A549 treated with Mapracorat at 1 μM for 4 hours (cell line): ENCODE measurements at places on chromosomes 6 and 20. TPM values are rescaled to one million over a fixed set of nuclear protein-coding genes. Genes with fewer than 3 reads are reported as not detected.

LY86 gene
- total RNA-seq, result not detected in 5 replicates

SEL1L2 gene
- total RNA-seq, result not detected in 5 replicates

GINS1 gene
- total RNA-seq, result 32.2 to 34.6 TPM (median 33.2 TPM) in 5 replicates

BPIFB2 gene
- total RNA-seq, result not detected in 5 replicates

DNAH8 gene
- not detected in 5 replicates for total RNA-seq

CRIP3 gene
- total RNA-seq, result 0.39 to 0.51 TPM (median 0.43 TPM) in 5 replicates

GRM1 gene
- 0.01 to 0.02 TPM in 2 of 5 replicates, not detected in the others for total RNA-seq

TRIM40 gene
- not detected in 5 replicates for total RNA-seq

HLA-DRB1 gene
- 0.11 TPM in 1 of 5 replicates, not detected in the others for total RNA-seq

CD24 gene
- 236 to 307 TPM (median 294 TPM) in 5 replicates for total RNA-seq

MLN gene
- total RNA-seq, result not detected in 5 replicates

WFDC10B gene
- total RNA-seq, result not detected in 5 replicates

TSPYL4 gene
- total RNA-seq, result 2.6 to 3.6 TPM (median 3.3 TPM) in 5 replicates

DEFB132 gene
- total RNA-seq, result not detected in 5 replicates

ENPP3 gene
- total RNA-seq, result not detected in 5 replicates

COX4I2 gene
- total RNA-seq, result not detected in 5 replicates

BEND6 gene
- total RNA-seq, result 0.70 to 0.99 TPM (median 0.87 TPM) in 5 replicates

CYP24A1 gene
- total RNA-seq, result 91.5 to 166 TPM (median 140 TPM) in 5 replicates

ATAT1 gene
- total RNA-seq, result 4.4 to 6.3 TPM (median 6.0 TPM) in 5 replicates

AHCY gene
- 292 to 329 TPM (median 322 TPM) in 5 replicates for total RNA-seq

PRRT1 gene
- 0.33 to 1.5 TPM (median 0.63 TPM) in 5 replicates for total RNA-seq
